ENCODE measurements at places on chromosomes 1 and 21.

- DNase-seq = no peak
Measured at GRCh38 chr21:42676808-42677207, 23.4 kb downstream of the PDE9A start.

- no peak for DNase-seq
Measured at GRCh38 chr1:227795732-227796131, 19.7 kb upstream of the PRSS38 start.

DNA sequence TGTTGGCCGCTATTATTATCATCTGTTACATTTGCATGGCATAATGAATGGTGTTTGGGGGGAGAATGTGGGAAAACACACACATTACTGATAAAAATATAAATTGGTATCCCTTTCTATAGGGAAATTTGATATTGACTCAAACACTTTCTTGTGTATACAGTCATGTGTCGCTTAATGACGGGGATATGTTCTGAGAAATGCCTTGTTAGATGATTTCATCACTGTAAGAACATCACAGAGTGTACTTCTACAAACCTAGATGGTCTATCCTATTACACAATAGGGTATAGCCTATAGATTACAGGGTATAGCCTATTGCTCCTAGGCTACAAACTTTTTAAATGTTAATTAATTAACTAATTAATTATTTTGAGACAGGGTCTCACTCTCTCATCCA, 67.2 kb upstream of the B3GALNT2 start:
- no peak for DNase-seq

- no peak for DNase-seq
Measured at GRCh38 chr1:224704107-224704735, 88.1 kb downstream of the CNIH3 start.

DNA sequence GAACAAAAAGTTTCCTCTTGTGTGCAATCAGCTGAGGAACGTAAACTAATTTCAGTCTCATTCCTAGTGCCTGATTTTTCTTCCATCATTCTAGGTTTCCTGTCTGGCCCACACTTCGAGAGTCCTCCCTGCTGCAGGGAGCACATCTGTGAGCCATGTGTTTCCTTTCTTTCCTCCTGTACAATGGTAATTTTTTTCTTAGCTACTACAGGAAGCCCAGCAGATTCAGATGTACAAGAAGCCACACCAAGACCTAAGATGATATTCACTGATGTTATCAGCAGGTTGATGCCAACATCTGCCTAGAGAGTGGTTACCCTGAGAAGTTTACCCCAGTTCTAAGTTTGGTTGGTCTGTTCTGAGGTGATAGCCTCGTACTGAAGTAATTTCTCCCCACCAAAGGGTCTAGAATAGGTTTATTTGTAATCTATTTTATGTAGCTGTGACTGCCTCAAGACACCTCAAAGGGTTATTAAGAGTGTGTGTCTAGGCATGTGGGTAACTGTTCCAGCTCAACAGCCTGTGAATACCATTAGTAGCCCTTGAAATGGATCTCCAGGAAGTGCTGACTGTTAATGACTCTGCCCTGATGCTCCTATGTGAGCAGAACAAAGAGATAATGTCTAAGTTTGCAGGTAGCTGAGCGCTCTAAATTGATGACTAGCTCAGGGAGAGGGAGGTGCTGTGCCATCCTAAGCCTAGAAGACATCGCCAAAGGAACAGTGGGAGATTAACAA, 31.7 kb upstream of the CLDN14 start:
- DNase-seq = no peak

DNA sequence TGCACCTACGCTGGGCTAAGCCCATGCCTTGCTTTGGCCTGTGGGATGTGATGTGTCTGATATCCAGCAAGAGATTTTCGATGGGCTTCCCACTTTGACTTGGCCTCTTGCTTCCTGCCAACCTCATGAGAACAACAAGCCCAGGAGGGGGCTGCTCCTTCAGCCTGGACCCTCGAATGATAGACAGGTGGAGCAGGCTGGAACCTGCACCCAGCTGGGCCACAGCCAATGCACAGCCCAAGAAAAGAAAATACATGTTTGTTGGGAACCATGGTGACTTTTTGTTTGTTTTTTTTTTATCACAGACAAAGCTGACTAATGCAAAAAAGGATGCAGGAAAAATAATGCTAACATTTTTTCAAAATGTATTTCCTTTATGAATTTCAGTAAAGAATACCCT, 144.3 kb downstream of the LMX1A start:
- no peak for DNase-seq

- no peak for DNase-seq
Measured at GRCh38 chr1:30450148-30450817, 273.1 kb downstream of the MATN1 start.

- no peak for DNase-seq
Measured at GRCh38 chr1:171984262-171984661, 143.0 kb downstream of the DNM3 start.

GRCh38 chr1:18410407-18410806, 70.3 kb upstream of the KLHDC7A start:
- no peak for DNase-seq

DNA sequence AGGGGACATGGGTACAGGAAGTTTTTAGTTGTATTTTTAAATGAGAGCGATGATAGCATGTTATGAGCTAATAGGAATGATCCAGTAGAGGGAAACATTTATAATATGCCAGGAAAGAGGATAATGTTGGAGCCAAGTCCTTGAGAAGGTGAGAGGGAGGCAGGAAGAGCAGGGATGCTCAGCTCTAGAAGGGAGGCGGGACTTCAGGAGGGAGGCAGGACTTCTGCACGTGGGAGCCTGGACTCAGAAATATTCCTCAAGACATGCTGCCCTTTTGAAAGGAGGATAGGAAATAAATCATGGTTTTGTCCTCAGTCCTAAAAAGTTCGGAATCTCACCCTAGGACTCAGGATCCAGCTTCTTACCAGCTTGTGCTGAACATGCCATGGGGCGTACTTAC, 5.9 kb downstream of the ADARB1 start:
- DNase-seq = no peak

DNA sequence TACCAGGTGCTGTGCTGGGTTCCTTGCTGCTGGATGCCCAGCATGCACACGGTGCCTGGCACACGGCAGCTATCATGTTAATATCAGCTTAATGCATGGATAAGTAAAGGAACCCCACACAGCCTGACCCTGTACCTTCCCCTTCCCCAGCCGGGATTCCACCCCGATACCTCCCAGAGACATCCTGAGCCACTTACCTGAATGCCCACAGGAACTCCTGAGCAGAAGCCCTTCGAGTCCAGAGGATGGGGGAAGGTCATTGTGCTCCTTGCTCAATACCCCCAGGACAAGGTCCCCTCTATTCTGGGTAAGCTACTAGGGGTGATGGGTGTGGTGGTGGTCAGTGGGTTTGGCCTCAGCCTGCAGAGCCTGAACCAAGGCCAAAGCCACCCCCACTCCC, 1.4 kb downstream of the FAM131C start:
- DNase-seq = no peak
